A549 (cell line): ENCODE measurements at places on chromosomes 1 and 21.

- no peak for DNase-seq
Measured at GRCh38 chr1:207713529-207713928, 38.3 kb upstream of the CD46 start.

GRCh38 chr1:115685029-115685705, 43.4 kb downstream of the VANGL1 start:
- no peak for DNase-seq

- DNase-seq, result no peak
Measured at GRCh38 chr1:89005286-89006151, 13.1 kb upstream of the KYAT3 start.

- no peak for DNase-seq
Measured at GRCh38 chr21:41018431-41018830, 149.5 kb upstream of the BACE2 start.

- peak; percentile 63 for DNase-seq
Measured at GRCh38 chr1:32500387-32501209, 35.7 kb downstream of the ZBTB8B start.

DNA sequence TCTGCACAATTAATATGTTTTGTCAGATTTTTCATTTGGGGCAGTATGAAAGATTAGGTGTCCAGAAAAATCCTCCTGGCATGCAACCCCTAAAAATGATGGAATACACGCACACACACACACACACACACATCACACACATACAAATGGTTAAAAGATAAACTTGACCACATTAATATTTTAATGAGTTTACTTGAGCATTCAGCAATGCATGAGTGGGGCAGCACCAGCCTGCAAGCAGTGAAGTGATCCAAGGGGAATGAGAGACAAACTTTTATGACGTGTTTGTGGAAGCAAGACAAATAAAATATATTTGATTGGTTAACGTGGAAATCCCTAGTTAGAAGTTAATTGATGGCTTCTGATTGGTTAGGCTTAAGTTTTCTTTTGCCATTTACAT, 29.1 kb upstream of the SOAT1 start:
- no peak for DNase-seq

GRCh38 chr1:4657244-4657789, 2.9 kb downstream of the AJAP1 start:
- DNase-seq, result no peak

GRCh38 chr21:32597205-32597604, 11.9 kb upstream of the TCP10L start:
- peak; percentile 56 for DNase-seq

DNA sequence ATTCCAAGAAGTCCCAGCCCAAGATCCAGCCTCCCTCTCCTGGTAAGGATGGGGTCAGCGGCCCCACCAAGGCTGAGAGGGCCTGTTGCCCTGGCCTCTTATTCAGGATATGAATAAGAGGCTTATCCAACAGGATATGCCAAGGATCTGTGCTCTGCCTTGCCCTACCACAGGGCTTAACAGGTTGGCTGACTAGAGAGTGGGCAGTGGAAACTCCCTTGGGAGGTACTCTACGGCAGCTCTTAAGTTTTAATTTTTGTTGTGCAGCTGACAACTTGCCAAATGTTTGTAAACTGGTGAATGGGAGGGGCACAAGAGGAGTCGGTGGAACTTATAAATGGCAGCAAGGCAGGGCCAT, 16.5 kb upstream of the PIGV start:
- DNase-seq, result no peak

GRCh38 chr1:169288011-169288414, 79.6 kb downstream of the NME7 start:
- DNase-seq, result peak; percentile 41

- no peak for DNase-seq
Measured at GRCh38 chr1:84615790-84616189, 41.5 kb upstream of the CTBS start.

DNA sequence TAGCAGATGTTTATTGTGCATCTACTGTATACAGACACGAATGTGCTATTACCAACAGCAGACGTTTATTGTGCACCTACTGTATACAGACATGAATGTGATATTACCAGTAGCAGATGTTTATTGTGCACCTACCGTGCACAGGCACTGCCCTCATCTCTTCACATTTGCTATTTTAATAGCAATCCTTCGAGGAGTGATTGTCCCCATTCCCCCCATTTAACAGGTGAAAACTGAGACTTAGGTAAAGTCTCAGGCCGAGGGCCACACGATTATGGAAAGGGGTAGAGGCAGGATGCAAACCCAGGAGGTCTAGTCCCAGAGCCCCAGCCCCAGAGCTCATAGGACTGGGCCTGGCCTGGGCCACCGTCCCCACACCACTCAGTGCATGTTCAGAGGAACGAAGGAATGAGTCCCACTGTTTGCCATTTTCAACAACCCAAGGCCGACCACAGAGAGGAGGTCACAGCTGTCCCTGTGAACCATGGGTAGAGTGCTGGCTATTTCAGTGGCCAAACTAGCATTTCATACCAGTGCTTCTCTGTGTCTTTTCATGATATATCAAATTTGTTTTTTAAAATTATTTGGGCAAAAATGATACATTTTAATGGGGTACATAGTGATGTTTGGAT, 114.4 kb upstream of the TMEM51 start:
- no peak for DNase-seq

- no peak for DNase-seq
Measured at GRCh38 chr1:68377098-68377497, 72.7 kb downstream of the RPE65 start.

DNA sequence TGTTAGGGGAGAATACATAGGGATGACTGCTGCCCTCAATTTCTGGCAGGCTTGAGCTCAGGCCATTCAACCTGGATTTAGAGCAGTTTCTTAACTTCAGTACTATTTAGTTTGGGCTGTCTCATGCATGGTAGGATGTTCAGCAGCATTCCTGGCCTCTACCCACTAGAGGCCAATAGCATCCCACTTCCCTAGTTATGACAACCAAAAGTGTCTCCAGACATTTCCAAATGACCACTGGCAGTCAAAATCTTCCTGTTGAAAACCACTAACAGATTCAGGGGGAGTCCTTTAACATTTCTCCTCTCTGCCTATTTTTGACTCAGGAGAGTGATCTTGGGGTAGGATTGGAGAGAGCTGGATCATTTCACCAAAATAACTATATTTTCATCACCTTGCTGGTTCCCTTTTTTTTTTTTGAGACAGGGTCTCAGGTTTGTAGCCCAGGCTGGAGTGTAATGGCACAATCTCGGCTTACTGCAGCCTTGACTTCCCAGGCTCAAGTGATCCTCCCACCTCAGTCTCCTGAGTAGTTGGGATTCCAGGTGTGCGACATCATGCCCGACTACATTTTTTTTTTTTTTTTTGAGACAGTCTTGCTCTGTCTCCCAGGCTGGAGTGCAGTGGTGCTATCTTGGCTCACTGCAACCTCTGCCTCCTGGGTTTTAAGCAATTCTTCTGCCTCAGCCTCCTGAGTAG, 8.7 kb downstream of the GNAT2 start:
- DNase-seq, result no peak

GRCh38 chr1:45490121-45490625, 790 bp downstream of the TESK2 start:
- DNase-seq, result no peak

DNA sequence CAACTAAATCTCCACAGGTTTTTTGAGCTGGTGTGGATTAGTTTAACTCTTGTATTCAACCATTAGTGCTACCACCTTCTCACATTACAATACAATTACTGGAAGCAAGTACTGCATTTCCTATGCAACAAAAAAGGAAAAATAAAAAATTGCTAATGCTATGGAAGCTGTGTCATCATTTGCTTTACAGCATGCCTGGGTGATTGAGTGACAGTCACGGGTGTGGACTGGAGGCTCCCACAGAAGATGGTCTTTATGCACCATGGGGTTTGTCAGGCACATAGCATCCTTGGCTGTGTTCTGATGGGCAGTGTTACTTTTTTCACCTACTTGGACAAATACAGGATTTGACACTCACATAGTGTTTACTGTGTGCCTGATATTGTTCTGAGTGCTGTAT, 262.3 kb downstream of the TM2D1 start:
- no peak for DNase-seq

DNA sequence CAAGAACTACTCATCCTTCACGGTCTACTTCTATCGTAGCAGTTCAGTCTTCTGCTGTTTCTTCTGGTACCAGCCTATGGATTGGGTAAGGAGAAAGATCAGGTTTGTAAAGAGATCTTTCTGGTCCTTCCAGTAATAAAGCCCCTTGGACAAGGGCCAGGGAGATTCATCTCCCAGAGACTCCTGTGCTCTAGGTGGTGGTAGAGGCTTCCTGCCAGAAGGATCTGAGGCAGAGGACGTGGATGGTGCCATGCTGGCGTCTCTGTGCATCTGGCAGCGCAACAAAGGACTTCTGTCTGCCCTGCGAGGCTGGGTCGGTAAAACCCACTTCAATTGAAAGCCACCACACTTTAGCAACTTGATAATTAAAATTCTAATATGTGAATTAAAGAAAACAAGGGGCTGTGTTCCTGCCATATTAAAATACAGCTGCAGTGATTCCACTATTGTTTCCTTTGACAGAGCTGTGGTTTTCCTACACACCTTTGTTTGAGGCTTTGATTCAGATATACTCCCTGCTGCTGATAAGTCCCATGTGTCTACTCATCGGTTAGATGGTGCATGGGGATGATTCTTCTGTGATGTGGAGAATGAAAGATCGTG, 73.6 kb downstream of the ROR1 start:
- DNase-seq, result no peak

GRCh38 chr21:16978309-16978895, 534.4 kb upstream of the CXADR start:
- DNase-seq, result no peak

GRCh38 chr21:34869545-34869944, 179.6 kb downstream of the RUNX1 start:
- no peak for DNase-seq

DNA sequence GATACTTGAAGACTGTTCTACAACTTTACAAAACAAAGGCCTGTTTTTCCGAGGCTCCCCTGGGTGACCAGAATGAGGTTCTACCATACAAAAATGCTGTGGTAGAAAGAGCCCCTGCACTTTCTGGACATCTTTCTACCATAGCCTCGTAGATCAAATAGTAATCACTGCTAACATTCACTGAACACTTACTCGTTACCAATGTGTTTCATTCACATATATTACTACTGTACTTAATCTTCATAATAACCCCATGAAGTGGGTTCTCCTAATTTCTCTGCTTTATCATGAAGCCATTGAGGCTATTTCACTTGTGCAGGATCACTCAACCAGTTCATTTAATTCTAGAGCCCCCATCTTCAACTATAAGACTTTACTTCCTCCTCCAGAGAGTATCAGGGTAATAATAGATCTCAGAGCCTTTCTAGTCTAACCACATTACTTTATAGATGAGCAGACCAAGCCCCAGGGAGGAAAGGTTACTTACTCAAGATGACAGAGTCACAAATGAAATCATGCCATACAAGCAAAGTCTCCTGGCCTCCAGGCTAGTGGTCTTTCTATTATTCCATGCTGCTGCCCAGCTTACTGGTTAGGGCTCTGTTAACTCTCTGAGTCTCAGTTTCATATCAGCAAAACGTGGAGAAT, 46.7 kb upstream of the OSBPL9 start:
- DNase-seq, result no peak

DNA sequence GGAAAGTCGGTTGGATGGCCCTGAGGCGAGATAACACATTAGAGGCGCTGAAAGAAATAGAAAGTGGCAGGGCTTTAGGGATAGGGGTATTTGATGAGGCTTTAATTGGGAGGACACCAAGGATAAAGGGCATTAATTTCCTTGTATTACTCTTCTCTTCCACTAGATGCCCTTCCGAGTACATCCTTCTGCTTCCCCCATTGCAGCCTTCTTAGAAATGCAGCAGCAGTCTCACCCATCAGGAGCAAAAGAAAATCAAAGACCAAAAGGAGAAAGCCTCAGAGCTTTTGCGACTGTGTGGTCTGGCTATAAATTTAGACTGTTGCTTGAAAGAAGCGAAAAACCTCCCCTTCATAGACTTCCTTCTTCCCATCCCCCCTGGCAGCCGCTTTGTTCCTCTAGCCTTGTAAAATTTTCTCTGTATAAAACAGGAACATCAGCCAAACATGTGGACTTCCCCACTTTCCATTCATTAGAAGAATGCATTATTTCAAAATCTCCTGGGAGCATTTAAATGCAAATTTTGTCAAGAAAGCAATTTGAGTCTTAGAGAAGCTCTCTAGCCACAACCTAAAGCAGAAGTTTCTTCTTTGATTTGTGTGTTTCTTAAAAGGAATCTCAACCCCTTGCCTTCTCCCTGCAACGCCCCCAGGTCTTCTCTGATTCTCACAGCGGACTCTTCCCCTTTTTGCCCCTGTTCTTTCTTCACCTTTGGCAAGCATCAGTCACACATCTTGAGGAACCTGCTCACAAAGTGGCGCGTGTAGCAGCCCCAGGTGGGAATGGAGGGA, 76.6 kb downstream of the NDUFS5 start:
- peak; percentile 67 for DNase-seq

DNA sequence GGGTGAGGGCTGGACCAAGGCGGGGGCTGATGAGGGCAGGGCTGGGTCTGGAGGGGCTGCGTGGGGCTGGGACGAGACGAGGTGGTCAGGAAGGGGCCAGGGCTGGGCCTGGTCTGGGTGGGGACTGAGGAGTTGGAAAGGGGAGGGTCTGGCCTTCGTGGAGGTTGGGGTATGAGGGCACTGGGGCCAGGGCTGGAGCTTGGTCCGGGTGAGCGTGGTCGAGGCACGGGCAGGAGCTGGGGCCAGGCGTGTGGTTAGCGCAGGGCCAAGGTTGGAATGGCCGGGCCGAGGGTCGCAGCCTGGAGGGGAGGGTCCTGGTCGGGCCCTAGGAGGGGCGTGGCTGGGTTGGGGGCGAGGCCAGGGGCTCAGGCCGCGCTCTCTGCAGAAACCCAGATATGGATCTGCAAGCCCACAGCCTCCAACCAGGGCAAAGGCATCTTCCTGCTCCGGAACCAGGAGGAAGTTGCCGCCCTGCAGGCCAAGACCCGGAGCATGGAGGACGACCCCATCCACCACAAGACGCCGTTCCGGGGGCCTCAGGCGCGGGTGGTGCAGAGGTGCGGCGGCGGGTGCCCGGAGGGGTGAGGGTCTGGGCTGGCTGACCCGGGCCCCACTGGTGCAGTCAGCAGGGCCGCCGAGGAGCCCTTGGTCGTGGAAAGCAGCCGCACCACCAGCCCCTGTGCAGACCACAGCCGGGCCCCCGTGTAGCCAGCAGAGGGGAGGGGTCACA, 9.0 kb downstream of the TTLL10 start:
- DNase-seq, result no peak

- DNase-seq, result no peak
Measured at GRCh38 chr1:99469550-99469971, 176.4 kb upstream of the PALMD start.

GRCh38 chr1:234507626-234508387, 28.8 kb upstream of the TARBP1 start:
- no peak for DNase-seq

DNA sequence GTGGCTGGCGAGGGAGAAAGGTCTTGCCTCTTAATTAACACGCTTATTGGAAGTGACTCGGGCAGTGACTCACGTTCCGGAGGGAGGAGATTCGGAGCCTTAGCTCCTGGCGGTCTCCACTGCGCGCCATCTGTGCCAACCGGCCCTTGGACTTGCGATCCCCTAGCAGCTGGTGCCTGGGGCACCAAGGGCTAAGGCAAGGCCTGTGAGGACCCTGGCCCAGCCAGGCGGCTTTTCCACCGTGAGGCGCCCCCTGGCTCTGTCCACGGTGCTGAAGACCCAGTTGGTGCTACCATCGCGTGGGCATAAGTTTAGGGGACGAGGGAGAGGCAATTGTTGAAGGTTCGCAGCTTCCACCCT, 1.3 kb upstream of the SYT6 start:
- no peak for DNase-seq
